Thoracic aorta (tissue), 2 donors: ENCODE measurements at places on chromosomes 12 and 14. TPM values are rescaled to one million over a fixed set of nuclear protein-coding genes. Genes with fewer than 3 reads are reported as not detected.
A peak's percentile ranks its signal among the peaks of the same experiment; 100 is the strongest.

- no peak for DNase-seq
- no peak overlapping the region for H3K27ac ChIP-seq
- H3K4me3 ChIP-seq: no peak overlapping the region
- no peaks in the 10 kb centered on the region for H3K4me1 ChIP-seq
These were observed 410.3 kb downstream of the SLC6A15 start for GRCh38 chr12:84502180-84502860.

GRCh38 chr12:13004361-13004760 is 4.3 kb upstream of the HEBP1 start:
- no peaks in the 10 kb centered on the region for H3K27me3 ChIP-seq
- no peak overlapping the region for H3K4me3 ChIP-seq
- H3K4me1 ChIP-seq: no peaks in the 10 kb centered on the region

GRCh38 chr12:214003-214741 is at the start of gene SLC6A12:
TSS of gene SLC6A12 (minus strand) at chr12:214157. CDS start at chr12:209986, 4,171 bp downstream.
- H3K4me3 ChIP-seq: peak within 1 kb of the TSS; percentile 49
- no peak for DNase-seq
- H3K36me3 ChIP-seq: no peaks in the 10 kb centered on the region
- no peaks in the 10 kb centered on the region for H3K4me1 ChIP-seq

GRCh38 chr12:48414021-48414420 is 58.3 kb upstream of the ANP32D start:
- no peaks in the 10 kb centered on the region for H3K36me3 ChIP-seq
- no peaks in the 10 kb centered on the region for H3K27me3 ChIP-seq
- H3K4me3 ChIP-seq: peak overlapping the region; percentile 12

DNA sequence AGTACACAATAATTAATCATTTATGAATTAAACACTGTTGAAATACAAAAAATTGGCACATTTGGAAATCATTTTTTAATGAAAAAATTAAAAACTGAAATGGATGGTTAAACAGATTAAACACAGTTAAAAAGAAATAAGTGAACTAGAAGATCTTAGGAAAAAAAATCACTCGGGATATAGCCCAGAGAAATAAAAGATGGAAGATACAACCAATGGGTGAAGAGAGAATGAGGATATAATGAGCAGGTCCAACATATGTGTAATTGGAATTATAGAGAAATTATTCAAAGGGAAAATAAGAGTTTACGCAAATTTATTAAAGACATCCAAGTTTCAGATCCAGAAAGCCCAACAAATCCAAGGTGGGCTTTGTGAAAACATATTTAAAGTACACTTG is 6.1 kb downstream of the GPR137C start:
- no peaks in the 10 kb centered on the region for H3K27me3 ChIP-seq
- H3K4me3 ChIP-seq: no peak overlapping the region
- peaks cover 4% of the 10 kb centered on the region for H3K4me1 ChIP-seq
- DNase-seq: no peak
- no peak overlapping the region for H3K27ac ChIP-seq
- no peaks in the 10 kb centered on the region for H3K36me3 ChIP-seq

DNA sequence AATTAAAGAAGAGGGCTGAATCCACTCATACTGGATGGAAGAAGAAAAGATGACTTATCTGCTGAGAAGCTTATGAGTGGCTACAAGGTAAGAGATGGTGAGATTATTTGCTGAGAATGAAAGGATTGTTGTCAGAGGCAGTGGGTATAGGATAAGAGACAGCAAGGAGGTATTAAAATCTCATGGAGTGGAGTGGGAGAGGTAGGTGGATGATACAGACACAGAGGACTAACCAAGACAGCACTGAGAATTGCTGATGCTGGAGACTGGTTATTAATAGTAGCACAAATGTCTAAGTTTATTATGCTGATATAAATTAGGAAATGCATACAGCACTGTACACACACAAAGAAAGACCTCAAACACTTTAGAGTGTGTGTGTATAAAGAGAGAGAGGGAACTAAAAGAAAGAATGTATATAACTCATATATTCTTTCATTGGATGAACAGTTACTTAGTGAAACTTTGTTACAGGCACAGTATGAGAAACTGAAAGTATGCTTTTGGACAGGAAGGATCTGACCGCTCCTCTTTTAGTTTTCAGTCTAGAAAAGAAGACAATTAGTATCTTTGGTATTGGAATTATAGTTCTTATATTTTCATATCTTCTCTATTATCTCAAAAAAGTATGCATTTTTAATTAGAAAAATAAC is 543.1 kb downstream of the LRFN5 start:
- H3K27me3 ChIP-seq: no peaks in the 10 kb centered on the region
- no peaks in the 10 kb centered on the region for H3K36me3 ChIP-seq
- H3K4me3 ChIP-seq: no peak overlapping the region
- H3K27ac ChIP-seq: no peak overlapping the region

DNA sequence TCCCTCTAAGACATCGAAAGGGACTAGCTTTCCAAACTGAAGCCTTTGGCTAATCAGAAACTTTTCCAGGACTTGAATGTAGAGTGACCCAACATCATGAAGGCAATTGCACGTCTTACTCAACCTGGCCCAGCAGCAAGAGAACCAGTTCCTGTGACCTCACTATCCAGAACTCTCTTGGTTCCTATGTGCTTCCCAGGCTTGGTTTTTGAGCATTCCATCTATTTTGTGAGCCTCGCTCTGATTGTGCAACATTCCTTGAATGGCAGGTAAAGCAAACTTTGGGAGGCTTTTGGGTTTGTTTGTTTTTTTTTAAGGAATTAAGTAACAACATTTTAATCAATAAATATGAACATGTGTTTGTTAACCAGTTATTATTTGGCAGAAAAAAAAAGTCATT is 183.6 kb upstream of the EGLN3 start:
- no peak overlapping the region for H3K27ac ChIP-seq
- DNase-seq: no peak
- peaks cover under 1% of the 10 kb centered on the region for H3K4me1 ChIP-seq

The BIN2 gene
- total RNA-seq: 11.9 TPM

The CCND2 gene
- 108 TPM for total RNA-seq

The ST8SIA1 gene
- 6.9 TPM for total RNA-seq

The GPR68 gene
- total RNA-seq: 1.8 TPM

The GALNT8 gene
- total RNA-seq: 1.9 TPM

The TMEM253 gene
- total RNA-seq: not detected
